ENCODE measurements at places on chromosomes 2 and 18.
A peak's percentile ranks its signal among the peaks of the same experiment; 100 is the strongest.

- DNase-seq: peak; percentile 13
These were observed 925 bp downstream of the SESTD1 start for GRCh38 chr2:179263446-179264367.

GRCh38 chr2:135829378-135830135, 7.4 kb downstream of the LCT start:
- no peak for DNase-seq

GRCh38 chr2:107008843-107009242, 122.9 kb upstream of the ST6GAL2 start:
- DNase-seq: no peak

GRCh38 chr2:25301453-25302352, 40.0 kb downstream of the DNMT3A start:
- DNase-seq: peak; percentile 67

DNA sequence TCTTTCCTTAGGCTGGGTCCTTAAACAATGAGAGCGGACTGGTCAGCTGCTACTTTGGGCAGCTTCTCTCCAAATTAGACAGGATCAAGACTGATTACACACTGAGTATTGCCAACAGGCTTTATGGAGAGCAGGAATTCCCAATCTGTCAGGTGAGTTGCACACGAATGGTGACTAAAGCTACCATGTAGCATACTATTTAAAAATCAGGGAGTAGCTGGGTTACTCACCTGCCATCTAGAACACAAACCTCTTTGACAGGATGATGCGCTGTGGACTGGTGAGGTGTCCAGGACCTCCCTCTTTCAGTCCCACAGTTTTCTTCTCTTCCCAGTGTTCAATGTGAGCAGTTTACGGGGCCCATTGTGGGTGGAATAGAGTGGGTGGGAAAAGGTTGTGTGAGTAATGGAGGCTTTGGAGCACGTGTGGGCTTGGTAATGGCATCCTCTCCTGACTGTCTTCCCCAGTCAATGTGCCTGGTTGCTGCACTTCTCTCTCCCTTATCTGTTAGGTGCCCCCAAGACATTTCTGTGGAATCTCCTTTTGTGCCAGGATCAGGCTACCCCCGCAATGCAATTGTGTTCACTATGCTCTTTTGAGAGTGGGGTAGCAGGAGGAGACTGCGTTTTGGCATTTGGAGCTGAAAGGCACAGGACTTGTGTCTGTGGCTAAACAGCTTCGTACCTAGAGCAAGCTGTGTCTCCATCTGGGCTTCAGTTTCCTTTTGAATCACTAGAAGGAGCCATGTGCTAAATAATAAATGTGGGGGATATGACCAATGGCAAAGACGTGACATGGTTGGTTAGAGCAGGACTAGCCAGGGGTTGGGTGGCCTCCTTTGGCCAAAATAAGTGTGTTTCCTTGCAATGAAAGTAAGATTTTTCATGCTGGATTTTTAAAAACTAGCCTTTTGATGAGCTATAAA, 17.7 kb downstream of the SERPINB12 start:
- DNase-seq: no peak

GRCh38 chr18:62897153-62897552, 181.8 kb downstream of the PHLPP1 start:
- DNase-seq: no peak

DNA sequence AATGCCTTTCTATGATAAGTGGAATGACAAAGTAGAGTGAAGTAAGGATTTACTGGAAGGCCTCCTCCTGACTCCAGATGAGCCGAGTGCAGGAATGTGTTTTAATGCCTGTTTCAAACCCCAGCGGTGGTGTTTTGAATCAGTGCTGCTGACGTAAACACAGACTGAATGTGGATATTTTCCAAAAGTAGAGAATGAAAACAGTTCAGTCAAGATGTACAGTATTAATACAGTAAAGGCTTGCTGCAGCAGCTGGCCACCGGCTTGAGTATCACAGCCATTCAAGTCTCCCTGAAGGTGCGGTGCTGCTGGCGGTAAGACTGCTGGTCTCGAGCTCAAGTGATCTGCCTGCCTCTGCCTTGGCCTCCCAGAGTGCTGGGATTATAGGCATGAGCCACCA, 46.7 kb downstream of the ARHGAP28 start:
- DNase-seq: no peak

GRCh38 chr18:35041815-35042387, 688 bp downstream of the MAPRE2 start:
- no peak for DNase-seq

DNA sequence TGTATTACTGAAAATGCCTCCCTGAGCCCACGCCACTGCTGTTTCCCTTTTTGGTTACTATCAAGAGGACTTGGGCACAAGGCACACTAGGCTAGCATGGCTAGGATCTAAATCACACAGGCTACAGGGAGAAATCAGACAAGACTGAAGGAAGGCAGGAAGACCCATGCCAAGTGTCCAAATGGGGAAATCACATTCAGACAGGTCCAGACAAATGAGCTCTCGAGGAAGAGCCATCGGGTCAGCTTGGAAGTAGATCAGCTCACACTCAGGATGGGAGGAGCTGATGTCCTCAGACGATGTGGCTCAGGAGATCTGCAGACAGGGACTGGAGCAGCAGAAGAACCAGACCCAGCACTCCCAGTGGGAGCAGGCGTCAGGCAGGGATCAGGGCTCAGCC, 113.2 kb downstream of the COL6A3 start:
- no peak for DNase-seq

GRCh38 chr18:66553824-66554223, 50.1 kb downstream of the CDH19 start:
- no peak for DNase-seq

GRCh38 chr18:9701609-9702349, 6.3 kb upstream of the RAB31 start:
- DNase-seq: no peak

GRCh38 chr2:53498210-53498609, 269.4 kb upstream of the CHAC2 start:
- no peak for DNase-seq

DNA sequence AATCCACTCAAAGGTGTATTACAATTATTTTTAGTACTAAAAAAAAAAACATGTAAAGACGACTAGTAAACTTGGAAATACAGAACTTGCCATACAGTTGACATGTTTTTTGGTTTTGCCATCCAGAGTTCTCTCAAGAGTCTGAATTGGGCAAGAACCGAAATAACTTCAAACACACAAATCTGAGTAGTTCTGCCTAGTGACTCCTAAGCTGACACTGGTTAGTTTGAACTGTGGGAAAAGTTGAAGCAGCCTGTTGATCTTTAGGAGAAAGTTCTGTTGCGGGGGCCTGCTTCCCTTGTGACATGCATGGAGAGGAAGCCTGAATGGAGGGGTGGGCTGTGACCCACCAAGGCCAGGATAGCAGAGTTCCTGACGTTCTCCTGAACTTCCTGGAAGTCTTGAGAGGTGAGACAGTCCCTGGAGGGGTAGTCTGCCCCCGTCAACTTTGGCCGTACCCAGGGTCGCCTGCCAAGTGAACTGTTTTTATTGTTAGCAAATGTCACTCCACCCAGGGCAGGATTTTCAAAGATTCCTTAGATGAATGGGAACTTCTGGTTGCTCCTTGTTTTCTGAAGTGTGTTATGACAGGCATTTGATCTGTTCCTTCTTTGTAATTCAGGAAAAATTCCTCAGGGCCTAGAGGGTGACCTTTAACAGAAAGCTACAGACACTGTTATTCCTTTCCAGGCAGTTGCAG, 85.6 kb upstream of the SPTBN1 start:
- DNase-seq: no peak

DNA sequence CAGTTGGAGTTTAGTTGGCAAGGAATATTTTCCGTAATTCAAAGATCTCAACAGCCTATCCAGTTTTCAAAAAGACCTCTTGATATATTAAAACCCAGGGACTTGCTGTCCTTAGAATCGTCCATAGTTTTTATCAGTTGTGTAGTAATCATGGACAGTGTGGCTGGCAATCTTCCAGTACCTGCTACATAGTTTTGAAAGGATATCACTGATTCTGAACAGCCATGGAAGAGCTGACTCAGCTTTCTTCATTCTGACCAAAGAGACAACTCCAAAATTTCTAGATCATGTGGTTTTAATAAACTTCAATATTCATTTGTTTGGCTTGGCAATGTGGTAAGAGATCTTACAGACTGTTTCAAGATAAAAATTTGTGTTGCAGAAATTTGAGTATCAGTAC, 616.7 kb downstream of the TDRD15 start:
- no peak for DNase-seq

- DNase-seq: no peak
These were observed 144.8 kb downstream of the PXDN start for GRCh38 chr2:1599301-1600085.

GRCh38 chr2:143259368-143259958, 130.2 kb downstream of the ARHGAP15 start:
- DNase-seq: no peak

DNA sequence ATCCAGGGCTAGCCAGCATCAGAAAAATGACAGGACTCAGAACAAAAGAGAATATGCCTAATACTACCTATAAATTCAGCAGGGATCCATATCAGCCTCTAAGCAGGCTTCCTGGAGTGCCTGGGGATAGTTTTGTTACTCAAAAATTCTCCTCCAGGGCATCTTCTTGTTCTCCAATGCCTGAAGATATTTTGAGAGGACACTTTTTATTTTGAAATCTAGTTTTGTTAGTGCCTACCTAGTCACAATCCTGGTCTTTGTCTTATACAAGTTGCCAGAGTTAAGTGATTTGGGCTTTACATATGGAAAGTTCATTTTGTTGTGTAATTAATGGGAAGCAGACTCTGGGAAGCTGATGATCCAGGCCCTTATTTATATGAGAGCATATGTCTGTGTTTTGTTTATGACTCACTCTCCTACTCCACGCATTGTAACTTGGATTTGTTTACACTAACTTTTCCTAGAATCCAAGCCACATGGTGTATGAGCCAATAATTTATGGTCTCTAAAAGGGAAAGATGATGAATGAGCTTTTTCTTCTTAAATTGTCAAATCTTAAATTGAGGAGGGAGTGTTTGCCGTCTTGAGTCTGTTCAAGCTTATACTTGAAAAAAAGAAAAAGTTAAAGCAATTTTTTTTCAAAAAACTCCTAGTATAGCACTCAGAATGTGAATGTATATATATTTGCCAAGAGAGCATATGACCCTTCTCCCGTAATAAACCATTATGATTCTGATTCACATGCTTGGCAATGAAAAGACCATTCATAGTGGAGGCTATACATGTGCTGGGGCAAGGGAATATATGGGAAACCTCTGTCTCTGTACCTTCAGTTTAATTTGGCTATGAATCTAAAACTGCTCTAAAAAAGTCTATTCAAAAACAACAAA, 370.3 kb downstream of the SETBP1 start:
- DNase-seq: no peak

DNA sequence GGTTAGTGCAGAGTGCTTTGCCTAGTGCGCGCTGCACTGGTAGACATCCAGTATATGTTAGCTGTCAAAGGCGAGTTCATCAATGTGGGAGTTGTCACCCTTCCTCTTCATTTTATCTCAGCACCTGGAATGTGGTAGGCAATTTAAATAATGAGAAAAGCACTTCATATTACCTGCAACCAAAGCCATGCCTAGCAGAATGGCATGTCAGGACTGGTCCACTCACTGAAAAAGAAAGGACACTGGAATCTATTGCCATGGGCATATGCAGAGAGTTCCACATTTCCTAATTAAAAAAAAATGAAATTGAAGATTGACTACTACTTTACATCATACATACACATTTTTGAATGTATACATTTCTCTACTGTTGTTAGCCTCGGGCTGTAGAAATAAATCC, 139.6 kb downstream of the PAX3 start:
- no peak for DNase-seq

DNA sequence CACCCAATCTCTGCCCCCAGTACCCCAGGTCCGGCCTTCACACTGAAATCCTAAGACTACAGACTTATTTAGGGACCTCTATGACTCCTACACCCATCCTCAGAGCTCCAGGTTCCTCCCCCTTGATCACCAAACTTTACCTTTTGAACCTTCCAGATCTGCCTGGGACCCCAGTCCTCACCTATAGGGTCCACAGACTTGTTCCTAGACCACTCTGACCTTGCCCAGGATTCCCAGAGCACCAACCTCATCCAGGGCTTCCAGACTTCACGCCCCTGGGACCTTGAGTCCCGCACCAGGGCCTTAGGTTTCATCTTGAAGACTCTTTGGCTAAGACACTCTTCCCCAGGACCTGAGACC, 462 bp downstream of the CHCHD5 start:
- no peak for DNase-seq

DNA sequence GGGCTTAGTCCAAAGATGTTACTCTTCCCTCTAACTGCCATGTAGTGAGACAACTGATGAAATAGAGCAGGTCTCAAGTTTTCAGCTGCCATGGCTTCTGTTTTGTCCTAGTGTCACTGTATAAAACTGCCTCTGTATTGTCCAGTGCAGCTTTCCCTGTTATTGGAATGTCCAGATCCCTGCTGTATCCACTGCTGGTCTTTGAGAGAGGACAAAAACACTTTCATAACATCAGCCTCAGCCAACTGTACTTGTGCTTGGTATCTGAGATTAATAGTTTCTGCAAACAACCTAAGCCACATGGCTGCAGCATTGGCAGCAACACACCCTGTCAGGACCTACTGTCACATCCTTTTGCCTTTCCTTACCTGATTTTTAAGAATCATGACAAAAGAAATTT, 480.2 kb downstream of the LPIN1 start:
- no peak for DNase-seq

GRCh38 chr18:10262566-10262965, 191.9 kb upstream of the APCDD1 start:
- no peak for DNase-seq
